MG63 (cell line): ENCODE measurements at places on chromosomes 16 and 17.

- DNase-seq, result no peak
Measured at GRCh38 chr16:67886387-67886786, 1.7 kb downstream of the NRN1L start.

DNA sequence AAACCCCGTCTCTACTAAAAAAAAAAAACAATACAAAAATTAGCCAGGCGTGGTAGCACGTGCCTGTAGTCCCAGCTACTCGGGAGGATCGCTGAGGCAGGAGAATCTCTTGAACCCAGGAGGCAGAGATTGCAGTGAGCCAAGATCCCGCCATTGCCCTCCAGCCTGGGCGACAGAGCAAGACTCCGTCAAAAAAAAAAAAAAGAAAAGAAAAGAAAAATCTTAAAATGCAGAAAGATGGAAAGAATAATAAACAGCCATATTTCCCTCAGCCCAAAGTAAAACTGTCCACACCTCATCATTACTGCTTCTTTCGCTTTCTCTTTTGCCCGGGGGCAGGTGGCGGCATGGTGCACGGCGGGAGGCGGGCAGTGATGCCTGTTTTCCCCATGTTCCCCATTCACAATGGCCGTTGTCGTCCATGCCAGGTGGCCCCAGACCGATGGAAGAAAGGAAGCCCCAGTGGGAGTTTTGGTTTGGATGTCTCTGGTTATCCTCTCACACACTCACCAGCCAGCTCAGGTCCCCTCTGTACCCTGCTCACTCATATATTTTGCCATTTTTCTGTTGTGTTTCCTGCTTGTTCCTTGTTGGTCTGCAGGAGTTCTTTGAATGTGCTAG, 37.0 kb upstream of the PEMT start:
- DNase-seq, result no peak

DNA sequence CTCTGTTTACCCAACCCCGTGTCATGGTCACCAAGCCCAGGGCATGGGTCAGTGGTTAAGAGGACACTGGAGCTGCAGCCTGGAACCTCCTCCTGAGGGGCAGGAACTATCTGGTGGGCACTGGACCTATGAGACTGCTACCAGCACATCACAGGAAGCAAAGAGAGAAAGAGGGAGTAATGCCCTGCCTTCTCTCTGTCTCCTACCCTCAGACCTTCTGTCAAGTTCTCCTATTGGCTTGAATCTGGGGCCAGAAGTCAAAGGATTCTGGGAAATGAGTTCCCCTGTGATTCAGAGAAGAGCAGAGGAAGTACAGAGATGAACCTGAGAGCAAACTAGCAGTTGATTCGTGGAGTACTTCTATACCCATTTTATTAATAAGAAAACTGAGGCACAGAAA, 123.0 kb upstream of the GNAO1 start:
- DNase-seq, result no peak

DNA sequence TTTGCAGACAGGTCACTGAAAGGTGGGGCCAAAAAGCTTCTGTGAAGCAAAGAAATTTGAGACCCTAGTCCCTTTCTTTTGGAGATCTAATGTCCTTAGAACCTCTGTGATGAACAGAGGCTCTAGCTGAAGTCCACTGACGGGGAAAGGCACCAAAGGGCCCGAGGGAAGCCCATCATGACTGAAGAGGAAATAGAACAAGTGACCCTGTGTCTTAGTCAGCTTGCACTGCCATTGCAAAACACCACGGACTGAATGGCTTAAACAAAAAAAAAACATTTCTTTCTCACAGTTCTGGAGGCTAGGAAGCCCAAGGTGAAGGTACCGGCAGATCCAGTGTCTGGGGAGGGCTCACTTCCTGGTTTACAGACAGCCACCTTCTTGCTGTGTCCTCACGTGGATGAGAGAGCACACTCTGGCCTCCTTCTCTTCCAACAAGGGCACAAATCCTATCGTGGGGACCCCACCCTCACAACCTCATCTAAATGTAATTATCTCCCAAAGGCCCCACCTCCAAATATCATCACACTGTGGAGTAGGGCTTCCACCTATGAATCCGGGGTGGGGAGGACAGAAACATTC, 24.3 kb upstream of the ASGR2 start:
- no peak for DNase-seq

DNA sequence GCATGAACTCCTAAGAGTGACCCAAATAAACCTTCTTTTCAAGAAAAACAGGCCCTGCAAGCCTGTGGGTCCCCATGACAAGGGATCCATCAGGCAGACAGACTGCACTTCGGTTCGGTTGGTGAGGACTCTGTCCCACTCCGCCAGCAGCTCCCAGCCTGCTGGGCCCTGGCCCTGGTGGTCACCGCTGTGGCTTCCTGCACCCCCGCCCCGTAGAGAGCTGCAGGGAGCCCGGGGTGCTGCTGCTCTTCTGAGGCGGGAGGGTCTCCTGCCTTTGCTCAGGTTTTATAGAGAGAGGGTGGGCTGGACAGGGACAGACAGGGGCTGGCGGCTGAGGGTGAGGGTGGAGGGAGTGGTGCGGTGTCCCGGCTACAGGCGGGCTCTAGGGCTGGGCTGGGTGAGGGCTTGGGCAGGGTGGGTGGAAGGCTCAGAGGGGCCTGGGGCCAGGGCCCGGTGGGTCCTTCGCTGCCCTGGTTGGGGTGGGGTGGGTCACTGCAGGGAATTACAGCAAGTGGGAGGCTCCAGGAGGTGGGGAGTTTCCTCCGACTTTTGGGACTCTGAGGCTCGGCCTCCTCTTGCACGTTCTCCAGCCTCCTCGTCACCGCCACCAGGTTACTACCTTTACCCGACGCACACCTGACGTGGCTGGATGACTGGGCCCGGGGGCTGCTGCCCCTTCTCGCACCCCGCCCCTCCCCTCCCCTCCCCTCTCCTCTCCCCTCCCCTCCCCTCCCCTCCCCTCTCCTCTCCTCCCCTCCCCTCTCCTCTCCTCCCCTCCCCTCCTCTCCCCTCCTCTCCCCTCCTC, 90.2 kb upstream of the CBX4 start:
- no peak for DNase-seq

DNA sequence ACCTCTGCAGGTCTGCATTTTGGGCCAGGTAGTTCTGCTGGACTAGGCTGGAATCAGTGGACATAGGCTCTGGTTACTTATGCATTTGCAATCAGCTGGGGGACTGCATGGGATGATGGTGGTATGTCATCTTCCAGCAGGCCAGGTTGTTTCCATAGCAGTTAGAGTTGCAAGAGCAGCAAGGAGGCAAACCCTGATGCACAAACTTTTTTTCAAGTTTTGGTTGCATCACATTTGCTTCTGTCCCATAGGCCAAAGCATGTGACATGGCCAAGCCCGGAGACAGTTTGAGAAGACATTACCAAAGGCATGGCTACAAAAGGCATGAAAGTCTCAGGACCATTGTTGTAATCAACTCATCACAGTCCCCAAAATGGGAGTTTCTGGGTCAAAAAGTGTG, 58.2 kb downstream of the PRKCB start:
- no peak for DNase-seq

GRCh38 chr17:38585056-38585917, 20.5 kb downstream of the SRCIN1 start:
- no peak for DNase-seq

GRCh38 chr16:65572156-65572555, 450.3 kb upstream of the CDH11 start:
- no peak for DNase-seq

DNA sequence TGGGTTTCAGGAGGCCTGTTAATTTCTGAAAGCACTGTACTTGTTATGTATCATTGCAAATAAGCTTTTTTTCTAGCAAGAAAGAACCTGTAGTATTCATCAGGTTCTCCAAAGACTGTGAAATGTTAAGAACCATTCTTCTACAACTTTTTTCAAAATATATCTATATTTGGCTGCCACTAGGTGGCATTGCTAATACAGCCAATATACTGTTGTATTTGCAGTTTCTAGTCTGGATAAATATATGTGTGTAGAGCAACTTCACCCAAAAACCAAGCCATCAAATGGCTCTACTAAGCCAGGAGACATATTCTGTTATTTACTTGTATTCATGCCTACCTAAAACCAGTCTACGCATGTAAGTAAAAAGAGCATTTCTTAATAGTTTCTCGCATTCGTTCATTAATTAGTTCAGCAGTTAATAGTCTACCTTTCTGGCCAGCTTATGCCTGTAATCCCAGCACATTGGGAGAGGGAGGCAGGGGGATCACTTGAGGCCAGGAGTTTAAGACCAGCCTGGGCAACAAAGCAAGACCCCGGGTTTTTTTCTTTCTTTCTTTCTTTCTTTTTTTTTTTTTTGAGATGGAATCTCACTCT, 39.5 kb downstream of the VMP1 start:
- DNase-seq, result no peak

DNA sequence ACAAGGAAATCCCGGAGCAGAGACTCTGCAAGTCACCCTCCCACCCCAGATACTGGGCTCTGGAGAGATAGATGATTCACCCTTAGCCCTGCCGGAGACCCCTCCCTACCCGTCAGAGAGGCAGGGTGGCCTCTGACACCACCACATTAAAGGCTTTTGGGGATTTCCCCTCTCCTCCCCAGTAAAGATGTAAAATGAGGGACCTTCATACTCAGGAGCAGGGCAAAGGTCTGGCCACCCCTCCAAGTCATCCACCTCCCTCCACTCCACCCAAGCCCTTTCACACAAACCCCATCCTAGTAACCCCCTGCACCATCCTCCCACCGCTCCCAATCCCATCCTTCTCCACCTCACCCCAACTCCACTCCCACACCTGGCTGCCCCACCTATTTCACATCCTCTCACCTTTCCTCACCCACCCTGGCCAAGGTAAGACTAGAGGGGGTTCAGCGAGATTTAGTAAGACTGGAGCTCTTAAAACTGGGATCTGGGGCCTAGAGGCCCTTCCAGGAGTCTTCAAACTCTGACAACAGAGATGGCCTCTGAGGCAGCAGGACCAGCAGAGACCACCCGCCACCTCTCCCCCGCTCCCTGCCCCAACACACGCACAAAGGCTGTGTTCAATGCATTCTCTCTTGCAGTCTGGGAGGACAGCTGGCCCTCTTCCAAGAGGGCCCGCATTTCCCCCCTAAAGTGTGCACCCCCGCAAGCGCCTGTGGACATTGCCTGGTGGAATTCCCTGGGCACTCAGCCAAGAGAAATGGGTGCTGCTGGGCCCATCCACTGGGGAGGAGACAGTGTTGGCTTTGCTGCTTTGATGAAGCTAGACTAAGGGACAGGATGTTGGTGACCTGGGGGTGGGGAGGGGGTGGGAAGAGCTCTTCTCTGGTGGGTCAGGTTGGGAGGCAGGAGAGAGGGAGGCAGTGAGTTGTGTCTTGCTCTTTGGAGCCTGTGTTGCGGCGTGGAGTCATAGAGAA, 1.1 kb downstream of the ABAT start:
- DNase-seq, result no peak

GRCh38 chr17:62907961-62908360, 58.1 kb upstream of the TANC2 start:
- DNase-seq, result no peak

DNA sequence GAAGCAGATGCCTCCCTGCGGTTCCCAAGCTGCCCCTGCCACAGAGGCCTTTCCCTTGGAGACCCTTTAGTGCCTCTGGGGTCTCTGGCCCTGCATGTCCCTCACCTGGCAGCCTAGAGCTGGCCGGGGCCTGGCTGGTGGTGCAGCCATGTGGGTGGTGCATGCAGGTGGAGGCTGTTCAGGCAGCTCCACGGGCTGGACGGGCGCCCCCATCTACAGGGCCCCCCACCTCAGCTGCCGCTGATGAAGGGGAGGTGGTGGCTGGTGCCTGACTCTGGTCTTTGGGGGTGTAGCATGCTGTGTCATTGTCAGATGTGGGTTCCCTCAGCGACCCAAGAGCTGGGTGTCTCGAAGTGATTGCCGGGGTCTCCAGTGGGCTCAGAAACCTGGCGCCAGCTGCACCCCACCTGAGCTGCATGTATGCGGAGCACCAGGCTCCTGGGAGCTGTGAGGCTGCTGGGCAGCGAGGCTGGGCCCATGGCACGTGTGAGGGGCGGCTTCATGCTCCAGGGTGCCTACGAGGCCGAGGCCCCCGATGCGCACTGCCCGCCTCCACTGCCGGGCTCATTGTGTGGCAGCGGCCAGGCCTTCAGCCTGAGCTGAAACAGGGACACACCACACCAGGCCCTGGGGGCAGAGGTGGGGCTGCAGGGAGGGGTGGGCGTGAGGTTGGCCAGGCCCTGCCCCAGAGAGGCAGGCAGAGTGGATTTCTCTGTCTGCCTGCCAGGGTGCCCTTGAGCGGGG, 57.0 kb downstream of the BAIAP2 start:
- DNase-seq, result no peak
